ENCODE measurements at places on chromosomes 12 and 14. TPM values are rescaled to one million over a fixed set of nuclear protein-coding genes. Genes with fewer than 3 reads are reported as not detected.

GPX2 gene
- 14.3 TPM for total RNA-seq

DNA sequence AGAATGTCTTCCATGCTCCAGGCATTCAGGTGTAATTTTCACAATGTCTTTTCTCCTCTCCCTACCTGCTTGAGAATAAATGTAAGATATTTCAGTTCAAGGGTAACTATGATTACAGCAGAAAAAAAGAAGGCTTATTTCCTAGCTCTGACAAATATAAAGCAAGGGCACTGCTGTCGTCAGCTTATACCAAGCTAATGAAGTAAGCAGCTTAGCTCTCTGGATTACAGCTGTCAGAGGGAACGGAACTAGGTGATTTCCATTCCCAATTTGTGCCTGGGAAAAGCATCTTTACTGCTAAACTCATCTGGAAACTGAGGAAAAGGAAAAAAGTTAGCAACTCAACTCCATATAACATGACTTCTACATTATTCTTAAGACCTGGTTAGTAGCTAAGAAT, 56.5 kb downstream of the ZFYVE26 start:
- no peaks in the 10 kb centered on the region for H3K27me3 ChIP-seq
- H3K27ac ChIP-seq: no peak overlapping the region
- H3K4me3 ChIP-seq: no peak overlapping the region
- no peak for DNase-seq
- H3K36me3 ChIP-seq: no peaks in the 10 kb centered on the region

DNA sequence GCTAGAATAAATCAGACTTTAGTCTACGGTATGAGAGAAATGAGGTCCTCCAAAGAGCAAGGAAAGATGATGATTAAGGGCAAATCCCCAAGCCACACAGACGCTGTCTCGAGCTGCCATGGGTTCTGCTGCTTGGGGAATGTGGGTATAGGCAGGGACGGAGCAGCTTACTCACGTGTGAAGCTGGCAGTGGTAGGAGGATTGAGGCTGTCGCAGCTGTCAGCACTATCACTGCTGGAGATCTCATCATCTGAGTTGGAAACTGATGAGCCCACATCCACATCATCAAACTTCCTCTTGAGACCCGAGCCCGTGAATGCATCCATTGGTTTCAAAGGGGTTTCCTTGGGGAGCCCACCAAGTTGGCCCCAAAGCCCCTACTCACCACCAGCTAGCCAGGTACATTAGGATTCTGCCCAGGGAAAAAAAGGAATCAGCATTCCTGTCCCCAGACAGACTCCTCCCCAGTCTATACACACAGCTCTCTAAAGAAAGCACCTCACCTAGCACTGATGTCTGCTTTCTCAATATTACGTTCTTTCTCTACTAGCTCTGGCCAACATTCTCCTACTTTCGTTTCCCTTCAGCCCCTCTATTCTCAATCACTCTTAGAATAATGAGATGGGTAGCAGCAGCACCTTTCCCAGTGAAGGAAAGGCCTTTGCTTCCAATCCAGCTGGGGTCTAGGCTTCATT, 7.0 kb downstream of the CSRNP2 start:
- no peak overlapping the region for H3K27ac ChIP-seq
- no peak overlapping the region for H3K4me3 ChIP-seq
- peaks cover 8% of the 10 kb centered on the region for H3K4me1 ChIP-seq

DNA sequence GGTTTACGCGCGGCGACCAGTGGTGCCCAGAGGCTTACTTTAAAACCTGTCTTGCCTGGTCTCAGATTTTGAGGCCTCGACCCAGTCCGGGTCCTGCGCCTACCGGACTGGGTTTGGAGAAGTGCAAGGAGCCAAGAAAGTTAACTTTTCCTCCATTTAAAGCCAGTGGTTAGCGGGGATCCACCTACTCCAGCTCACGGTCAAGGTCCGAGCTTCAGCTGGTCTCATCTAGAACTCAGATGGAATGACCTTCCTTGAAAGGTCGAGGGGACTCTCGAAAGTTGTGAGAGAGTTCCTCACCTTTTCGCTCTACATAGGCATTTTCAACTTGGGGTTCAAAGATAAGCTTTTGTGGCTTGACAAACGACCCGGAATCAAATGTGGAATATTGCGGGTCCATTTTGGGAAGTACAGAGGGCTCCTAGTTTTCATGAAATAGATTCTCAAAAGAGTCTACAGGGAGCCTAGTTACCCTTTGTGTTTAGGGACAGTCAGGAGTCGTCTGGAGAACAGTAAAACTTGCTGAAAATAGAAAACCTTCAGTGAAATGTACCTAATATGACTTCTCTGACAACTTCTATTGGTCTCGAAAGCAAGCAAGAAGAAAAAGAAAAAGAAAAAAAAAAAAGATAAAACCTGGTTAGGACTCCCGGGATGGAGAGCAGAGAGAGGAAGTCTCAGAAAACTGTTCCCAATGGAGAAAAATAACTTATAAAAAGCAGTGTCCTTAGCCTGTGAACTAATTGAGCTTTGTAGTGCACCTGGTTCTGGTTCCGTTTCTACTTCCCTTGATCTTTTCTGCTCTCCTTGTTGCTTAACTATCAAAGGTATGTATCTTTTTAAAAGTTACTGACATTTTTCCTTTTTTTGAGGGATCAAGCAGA, 1.4 kb downstream of the KCNMB4 start:
- no peaks in the 10 kb centered on the region for H3K27me3 ChIP-seq
- no peak overlapping the region for H3K27ac ChIP-seq
- H3K4me1 ChIP-seq: peaks cover 24% of the 10 kb centered on the region
- H3K4me3 ChIP-seq: no peak overlapping the region
- H3K36me3 ChIP-seq: no peaks in the 10 kb centered on the region

DNA sequence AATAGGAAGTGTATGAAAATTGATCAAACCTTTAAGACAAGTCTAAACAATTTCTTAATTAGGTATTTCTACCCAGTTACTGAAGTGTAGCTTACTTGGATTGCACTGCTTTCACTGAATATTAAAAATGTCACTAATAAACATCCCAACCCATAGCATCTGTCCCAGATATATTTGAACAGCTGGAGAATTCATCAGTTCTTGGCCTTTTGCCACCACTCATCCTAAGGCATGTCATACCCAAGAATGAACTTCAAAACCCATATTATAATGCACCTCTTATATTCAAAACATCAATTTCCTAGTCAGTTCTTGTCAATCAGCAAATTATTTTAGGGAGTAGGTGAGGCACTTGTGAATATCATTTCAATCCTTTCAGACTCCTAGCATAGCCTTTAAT, 392.3 kb downstream of the PAWR start:
- no peak overlapping the region for H3K4me3 ChIP-seq
- no peak overlapping the region for H3K27ac ChIP-seq
- no peak for DNase-seq
- no peaks in the 10 kb centered on the region for H3K4me1 ChIP-seq
